ENCODE measurements at places on chromosomes 6 and 20.

- no peak for DNase-seq
Observed at GRCh38 chr6:1364791-1365190, 24.6 kb upstream of the FOXF2 start.

DNA sequence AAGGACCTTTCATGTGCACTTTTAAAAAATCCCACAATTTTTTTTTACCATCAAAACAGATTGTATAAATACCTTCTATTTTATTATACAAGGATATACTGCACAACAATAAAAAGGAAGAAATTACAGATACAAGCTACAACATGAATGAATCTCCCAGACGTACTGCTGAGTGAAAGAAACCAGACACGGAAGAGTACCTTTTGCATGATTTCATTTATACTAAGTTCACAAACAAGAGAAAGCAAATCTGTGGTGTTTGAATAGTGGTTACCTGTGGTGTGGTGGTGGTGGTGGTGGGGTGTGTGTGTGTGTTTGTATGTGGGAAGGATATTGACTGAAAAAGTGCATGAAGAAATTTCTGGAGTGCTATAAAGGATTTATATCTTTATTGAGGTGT, 6.8 kb upstream of the PLCB4 start:
- DNase-seq = no peak

GRCh38 chr6:89581689-89582088, 56.9 kb downstream of the LYRM2 start:
- no peak for DNase-seq

DNA sequence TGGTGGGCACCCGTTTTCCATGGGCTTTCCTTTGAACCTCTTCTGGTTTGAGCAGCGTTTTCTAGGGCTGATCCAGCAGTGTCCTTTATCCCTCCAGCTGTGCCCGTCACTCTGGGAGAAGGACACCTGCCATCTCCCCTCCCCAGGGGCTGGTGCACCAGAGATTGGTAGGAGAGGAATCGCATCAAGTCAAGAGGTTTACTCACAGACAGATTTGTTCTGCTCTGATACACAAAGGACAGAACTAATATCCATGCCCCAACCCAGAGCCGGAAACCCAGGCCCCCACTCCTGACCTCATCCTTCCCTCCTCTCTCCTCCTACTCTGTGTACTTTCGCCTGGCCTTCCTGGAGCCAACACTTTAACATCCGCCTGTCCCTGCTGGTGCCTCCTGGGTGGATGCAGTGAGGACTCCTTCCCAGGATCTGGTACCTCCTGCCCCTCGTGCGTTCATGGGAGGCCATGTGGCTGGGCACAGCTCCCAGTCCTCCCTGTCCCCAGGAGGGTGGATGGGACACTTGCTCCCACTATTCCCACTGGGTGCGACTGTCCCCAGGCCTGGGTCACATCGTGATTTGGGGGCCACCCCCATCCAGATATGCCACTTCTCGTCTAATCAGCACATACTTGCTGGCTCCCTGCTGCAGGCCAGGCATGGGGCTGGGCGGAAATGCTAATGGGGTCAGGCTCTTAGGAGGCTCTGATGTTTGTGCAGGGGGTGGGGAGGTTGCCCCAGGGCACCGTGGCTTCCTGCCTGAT, 286.3 kb downstream of the CDH4 start:
- no peak for DNase-seq

- DNase-seq = no peak
Observed at GRCh38 chr6:85252552-85252951, 197.3 kb upstream of the NT5E start.

- no peak for DNase-seq
Observed at GRCh38 chr6:113350461-113350860, 506.7 kb upstream of the MARCKS start.

DNA sequence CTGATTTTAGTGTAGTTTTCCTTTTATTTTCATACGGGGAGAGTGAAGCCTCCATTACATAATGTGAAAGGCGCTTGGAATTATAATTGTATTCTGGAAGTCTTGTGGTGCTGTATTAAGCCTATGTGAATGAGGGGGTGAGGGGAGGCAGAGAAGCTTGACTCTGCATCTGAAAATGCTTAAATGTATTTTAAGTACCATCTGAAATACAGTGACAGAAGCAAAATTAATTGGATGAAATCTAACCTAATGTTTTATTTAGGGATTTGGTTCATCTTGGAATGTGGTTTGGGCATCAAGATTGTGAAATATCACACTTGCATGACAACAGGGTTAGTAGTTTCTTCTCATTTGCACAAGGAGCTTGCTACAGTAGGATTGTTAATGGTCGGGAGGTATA, 41.2 kb downstream of the TMEM200A start:
- DNase-seq = no peak

GRCh38 chr6:41708856-41709255, 26.6 kb downstream of the TFEB start:
- no peak for DNase-seq

DNA sequence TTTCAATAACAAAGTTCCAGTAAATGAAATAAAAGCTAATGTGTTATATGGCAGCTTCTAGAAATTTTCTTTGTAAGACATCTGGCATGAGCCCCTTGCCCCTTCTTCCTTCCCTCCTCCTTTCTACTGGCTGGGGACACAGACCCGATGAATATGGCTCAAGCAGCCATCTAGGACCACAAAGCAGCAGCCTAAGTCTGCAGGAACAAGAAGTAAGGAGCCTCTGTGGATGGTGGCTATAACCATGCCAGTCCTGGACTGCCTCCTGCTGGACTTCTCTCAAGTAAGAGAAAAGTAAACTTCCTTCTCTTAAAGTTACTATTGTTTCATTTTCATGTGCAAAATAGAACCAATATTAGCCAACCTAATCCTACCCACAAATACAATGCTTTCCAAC, 114.9 kb upstream of the DST start:
- no peak for DNase-seq

DNA sequence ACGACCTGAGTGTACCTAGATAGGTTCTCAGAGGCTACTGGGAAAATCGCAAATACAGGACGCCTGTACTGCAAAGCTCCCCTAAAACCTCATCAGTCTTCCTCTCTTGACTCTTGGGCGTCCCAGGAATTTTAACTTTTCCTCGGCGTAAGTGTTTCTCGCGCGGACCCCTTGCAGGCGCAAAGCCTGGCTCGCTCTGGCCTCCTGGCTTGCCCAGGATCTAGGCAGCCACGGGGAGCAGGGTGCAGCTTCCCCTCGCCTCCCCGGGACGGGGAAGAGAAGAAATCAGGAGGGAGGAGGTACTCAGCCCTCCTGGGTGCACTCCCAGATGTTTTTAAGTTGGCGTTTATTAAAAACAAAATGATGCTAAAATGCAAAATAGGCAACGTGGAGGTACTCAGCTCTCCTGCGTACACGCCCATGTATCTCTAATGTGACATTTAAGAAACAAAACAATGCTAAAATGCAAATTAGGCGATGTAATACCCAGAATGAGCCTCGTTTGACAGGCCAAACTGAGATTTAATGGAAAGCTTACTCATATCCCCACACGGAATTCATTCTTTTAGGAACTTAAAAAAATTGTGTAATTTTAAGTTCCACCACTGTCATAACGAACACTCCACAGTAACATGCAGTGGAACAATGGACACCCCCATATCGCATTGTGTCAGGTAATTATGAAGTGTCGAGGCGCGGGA, 1.6 kb upstream of the SOBP start:
- no peak for DNase-seq

- no peak for DNase-seq
Observed at GRCh38 chr20:40797425-40797824, 108.4 kb upstream of the MAFB start.

DNA sequence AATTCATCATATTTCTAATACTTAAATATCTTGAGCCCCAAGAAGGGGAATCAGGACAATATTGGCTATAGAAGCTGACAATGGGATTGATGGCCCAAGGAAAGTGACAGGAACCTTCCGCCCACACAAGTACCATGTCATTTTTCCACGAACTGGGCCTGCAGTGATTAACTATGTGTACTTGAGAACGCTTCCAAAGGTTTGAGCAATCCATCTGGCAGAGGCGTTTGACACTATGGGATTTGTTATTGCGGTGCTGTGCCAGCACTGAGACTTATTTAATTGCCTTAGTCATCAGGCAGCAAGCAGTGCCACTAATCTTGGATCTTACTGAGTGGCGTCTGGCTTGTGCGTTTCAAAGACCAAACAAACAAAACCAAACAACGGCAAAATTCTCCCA, 135.6 kb upstream of the UST start:
- DNase-seq = no peak

GRCh38 chr6:14470101-14470500, 352.5 kb downstream of the CD83 start:
- no peak for DNase-seq

- no peak for DNase-seq
Observed at GRCh38 chr6:165635965-165636364, 27.1 kb downstream of the PDE10A start.

- no peak for DNase-seq
Observed at GRCh38 chr6:160764847-160765246, 62.8 kb downstream of the PLG start.

- no peak for DNase-seq
Observed at GRCh38 chr20:44552950-44553908, 29.1 kb upstream of the PKIG start.

- DNase-seq = no peak
Observed at GRCh38 chr6:159646733-159647132, 46.3 kb downstream of the SOD2 start.

DNA sequence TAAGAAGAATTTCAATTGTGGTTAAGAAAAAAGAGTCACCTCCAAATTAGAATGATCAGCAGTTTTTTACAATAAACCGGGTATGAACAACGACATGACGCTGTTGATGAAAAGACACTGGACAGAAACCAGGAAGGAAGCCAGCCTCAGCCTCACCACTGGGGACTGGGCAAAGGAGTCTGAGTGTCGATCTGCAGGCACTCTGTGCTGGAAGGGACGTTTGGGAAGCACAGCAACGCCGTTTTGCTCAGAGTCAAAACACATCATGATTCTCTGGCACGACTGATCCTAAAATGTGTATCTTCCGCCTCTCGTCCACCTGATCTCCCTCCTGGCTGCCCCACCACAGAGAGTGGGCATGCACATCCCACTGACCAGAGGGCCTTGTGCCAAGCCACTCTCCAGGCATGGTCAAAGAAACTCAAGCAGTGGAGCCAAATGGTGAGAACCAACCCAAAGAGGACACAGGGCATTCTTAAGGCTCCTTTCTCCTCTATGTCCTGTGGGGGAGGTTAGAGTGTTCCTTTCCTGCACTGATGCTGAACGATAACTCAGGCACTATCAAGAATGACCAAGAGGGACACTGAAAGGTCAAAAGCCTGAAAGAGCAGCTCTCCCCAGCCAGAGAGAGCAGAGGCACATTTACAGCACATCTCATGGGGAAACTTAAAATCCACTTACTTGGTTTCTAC, 68.8 kb downstream of the AGPAT4 start:
- DNase-seq = no peak

DNA sequence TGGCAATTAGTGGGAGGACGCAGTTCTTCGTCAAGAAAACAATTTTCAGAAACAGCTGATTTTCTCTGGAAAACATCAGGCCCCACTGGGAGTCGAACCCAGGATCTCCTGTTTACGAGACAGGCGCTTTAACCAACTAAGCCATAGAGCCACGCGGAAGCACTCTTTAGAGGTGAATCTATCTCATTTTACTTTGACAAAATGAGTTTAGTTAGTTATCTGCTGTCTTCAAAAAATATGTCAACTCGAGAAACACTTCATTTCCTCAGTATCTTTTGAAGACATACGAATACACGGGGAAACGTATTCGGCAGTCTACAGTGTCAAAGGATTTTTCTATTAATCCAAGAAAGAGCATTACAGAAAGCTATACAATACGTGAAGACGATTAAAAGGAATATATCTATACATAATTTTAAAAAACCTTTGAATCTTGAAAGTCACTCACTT, 26.7 kb downstream of the GPX6 start:
- DNase-seq = no peak

- no peak for DNase-seq
Observed at GRCh38 chr20:43513372-43513930, 6.0 kb downstream of the L3MBTL1 start.

- no peak for DNase-seq
Observed at GRCh38 chr6:29763491-29764289, 40.5 kb downstream of the HLA-F start.

GRCh38 chr20:4721719-4722118, at the start of gene PRND:
PRND (plus strand) TSS chr20:4721909; CDS start chr20:4724552, 2,643 bp downstream.
- DNase-seq = no peak
